ENCODE measurements at places on chromosomes 6 and 20.

DNA sequence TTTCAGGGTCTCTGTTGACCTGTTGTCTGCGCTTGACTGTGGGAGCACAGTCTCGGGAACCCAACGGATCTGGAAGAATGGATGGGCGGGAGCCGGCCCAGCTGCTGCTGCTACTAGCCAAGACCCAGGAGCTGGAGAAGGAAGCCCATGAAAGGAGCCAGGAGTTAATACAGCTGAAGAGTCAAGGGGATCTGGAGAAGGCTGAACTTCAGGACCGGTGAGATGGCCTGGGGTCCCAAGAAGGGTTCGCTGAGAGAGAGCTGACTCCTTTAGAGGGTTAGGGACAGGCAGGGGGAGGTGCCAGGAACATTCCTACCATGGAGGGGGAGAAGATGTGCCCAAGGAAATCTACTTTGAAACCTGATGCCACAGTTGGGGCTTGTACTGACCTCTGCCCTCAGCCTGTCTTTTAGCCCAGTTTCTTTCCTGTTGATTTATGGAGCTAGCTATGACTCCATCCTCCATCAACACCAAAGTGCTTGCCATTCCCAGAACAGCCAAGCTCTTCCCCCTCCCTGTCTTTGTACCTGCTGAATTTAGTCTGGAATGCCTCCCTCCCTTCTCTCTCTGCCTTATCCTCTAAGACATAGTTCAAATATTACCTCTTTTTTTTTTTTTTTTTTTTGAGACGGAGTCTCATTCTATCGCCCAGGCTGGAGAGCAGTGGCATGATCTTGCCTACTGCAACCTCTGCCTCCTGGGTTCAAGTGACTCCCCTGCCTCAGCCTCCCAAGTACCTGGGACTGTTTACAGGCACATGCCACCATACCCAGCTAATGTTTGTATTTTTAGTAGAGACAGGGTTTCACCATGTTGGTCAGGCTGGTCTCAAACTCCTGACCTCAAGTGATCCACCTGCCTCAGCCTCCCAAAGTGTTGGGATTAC lies 12.2 kb downstream of the CEP250 start:
- no peak for DNase-seq

- DNase-seq = no peak
Measured at GRCh38 chr6:85136310-85136709, 313.6 kb upstream of the NT5E start.

GRCh38 chr6:15476631-15477380 lies 186.0 kb downstream of the DTNBP1 start:
- no peak for DNase-seq

- no peak for DNase-seq
Measured at GRCh38 chr6:163416557-163417253, 2.2 kb downstream of the QKI start.

Data from stimulated activated CD8-positive, alpha-beta memory T cell treated with anti-CD3 and anti-CD28 coated beads, Interleukin-7, amount 100 ng/mL, for 1 hour (primary cell).